ENCODE measurements at places on chromosomes 4 and X.

- DNase-seq: no peak
These were observed 111.7 kb downstream of the FRMPD4 start for GRCh38 chrX:12249997-12250396.

DNA sequence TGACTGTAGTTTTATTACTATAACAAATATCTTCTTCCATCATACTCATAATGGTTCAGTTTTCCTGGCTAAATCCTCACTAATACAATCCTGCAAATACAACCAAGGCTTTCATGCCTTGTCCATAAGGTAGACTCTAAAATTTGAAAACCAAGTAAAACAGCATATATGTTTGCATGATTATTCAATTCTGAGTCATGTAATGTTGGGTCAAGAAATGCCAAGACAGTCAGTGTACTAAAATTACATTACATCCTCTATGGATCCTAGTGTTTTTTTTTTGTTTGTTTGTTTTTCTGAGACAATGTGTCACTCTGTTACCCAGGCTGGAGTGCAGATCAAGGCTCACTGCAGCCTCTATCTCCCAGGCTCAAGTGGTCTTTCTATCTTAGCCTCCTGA, 38.6 kb upstream of the TEX13D start:
- DNase-seq: no peak

DNA sequence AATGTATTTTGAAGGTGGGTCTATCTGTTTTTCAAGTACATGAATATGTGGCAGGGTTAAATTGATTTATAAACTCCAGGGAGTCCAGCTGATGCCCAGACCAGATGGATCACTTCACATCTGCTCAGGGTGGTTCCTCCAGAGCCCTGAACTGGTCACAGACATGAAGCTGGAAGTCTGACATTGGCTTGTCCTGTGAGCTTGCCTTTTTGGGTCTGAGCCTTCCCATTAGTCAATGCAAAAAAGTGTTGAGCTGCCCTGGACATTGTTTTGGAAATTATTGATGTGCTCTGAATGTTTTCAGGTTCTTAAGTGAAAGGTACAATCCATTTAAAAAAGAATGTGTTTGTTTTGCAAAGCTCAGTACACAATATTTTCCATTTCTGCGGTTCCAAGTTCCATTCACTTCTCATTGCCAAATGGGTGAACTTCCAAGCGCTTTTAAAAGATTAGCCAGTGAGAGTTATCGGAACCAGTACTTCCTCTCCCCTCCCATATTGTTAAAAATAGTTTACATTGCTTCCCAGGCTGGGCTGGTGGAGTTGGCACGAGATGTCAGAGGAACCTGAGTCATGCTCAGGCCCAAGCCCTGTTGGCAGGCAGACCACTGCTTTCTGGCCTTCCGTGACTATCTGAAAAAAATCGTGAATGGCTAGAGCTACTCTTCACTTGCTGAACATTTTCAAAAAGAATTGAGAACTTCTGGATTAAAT, 52.1 kb downstream of the PDGFRA start:
- DNase-seq: no peak

DNA sequence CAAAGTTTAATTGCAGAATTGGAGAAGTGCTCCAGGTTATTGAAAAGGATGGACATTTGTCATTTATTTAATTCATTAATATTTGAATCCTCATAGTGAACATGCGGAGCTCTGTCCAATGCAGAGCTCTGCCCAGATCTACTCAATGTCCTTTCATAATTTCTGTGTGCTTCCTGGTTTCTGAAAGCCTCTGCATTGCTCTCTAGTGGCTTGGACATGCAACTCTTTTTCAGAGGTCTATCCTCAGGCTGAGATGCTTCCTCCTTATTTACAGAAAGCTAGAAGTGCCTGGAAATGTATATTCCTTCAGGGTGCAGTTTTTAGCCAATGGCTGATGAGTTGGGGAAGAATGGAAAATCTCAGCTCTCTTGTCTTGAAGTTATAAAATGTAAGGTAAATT, 786.1 kb upstream of the AADAT start:
- no peak for DNase-seq

GRCh38 chr4:38935391-38936073, 67.9 kb downstream of the FAM114A1 start:
- DNase-seq: no peak

GRCh38 chr4:130035391-130035790, 939.4 kb downstream of the C4orf33 start:
- no peak for DNase-seq

- DNase-seq: peak; percentile 84
These were observed 206.5 kb upstream of the STK26 start for GRCh38 chrX:131816551-131817136.

DNA sequence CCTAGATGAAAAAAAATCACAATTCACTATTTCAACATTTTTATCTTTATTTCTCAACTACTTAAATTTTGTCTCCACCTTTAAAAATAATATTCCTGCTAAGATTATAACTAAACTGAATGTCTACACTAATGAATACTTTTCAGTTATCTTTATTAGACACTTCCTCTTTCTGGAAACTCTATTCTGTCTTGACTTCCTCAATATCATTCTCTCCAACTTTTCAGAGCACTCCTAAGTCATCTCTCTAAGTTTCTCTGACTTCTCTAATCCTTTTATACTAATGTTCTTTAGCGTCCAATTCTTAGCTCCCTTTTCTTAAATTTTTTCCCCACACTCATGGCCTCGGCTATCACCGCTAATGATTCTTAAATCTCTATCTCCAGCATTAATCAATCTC, 374.2 kb downstream of the FBXO8 start:
- no peak for DNase-seq

DNA sequence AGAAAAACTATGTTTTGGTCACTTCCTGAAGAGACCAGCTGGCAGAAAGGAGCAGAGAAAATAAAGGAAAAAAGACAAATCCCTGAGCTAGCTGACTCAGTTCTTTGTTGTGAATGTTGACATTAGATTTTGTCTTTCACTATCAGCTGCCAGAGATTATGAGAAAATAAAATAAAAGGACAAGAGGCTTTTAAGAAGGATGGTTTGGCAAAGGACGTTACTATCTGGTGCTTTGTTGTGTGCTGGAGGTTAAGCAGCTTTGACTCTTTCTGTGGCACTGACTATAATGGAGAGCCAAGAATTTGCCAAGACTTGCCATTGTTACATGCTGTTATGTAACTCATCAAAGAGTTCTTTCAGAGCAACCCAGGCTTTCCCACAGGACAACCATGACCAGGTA, 12.1 kb downstream of the ASB5 start:
- DNase-seq: no peak

- DNase-seq: no peak
These were observed 138.6 kb upstream of the NKX1-1 start for GRCh38 chr4:1544861-1545281.

DNA sequence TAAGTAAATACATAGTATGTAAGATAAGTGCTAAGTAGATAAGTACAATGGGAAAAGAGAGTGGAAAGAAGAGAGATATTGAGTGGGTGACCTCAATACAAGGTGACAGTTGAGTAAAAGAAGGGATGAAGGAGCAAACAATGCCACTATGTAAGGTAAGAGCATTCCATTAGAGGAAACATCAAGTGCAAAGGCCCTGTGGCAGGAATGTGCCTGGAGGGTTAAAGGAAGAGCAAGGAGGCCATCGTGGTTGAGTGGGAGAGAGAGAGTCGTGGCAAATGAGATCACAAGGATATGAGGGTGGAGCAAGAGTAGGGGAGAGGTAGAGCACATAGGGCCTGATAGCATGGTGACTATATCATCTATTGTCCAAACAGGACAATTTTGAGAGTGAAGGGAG, 13.4 kb downstream of the EDNRA start:
- no peak for DNase-seq

Measured in CD4-positive, alpha-beta T cell treated with Interferon gamma for 1 hour (primary cell).